G401 (cell line): ENCODE measurements at places on chromosomes 3 and 15. TPM values are rescaled to one million over a fixed set of nuclear protein-coding genes. Genes with fewer than 3 reads are reported as not detected.

GRCh38 chr3:21056293-21056692 lies 694.7 kb downstream of the ZNF385D start:
- no peak for DNase-seq

- DNase-seq = no peak
Measured at GRCh38 chr3:111669926-111670630, 74.9 kb upstream of the ZBED2 start.

- no peak for DNase-seq
Measured at GRCh38 chr3:133958071-133958805, 62.6 kb upstream of the RAB6B start.

CYP19A1 gene
- total RNA-seq = not detected in 2 replicates

DNA sequence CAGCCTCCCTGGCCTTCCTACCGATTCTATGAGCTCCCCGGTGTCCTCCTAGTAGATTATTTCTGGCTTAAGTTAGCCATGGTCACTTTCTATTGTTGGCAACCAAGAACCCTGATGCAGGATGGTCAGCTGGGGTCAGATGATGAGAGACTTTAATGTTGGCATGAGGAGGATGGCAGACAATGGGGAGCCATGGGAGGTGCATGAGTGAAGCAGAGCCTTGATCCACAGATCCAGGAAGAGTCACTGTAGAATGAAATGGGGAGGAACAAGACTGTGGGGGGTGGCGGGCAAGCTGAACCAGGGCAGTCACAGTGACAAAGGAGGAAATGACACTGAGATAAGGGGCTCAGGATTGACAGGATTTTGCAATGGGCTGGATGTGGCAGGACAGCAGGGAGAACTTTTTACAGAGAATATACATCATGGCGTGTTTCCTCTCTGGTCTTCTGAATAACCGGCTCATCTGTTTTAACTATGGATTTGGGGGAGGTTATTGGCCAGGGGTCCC lies 60.9 kb downstream of the RPLP1 start:
- no peak for DNase-seq

DNA sequence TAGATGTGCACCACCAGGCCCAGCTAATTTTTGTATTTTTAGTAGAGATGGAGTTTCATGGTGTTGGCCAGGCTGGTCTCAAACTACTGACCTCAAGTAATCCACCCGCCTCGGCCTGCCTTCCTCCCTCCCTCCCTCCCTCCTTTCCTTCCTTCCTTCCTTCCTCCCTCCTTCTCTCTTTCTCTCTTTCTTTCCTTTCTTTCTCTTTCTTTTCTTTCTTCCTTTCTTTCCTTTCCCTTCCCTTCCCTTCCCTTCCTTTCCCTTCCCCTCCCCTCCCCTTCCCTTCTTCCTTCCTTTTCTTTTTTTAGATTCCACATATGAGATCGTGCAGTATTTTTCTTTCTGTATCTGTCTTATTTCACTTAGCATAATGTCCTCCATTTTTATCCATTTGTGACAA lies 81.3 kb downstream of the FAM81A start:
- no peak for DNase-seq

- no peak for DNase-seq
Measured at GRCh38 chr3:128498127-128498626, 5.2 kb upstream of the GATA2 start.

GRCh38 chr15:80527961-80528360 lies 123.8 kb downstream of the ARNT2 start:
- no peak for DNase-seq

DNA sequence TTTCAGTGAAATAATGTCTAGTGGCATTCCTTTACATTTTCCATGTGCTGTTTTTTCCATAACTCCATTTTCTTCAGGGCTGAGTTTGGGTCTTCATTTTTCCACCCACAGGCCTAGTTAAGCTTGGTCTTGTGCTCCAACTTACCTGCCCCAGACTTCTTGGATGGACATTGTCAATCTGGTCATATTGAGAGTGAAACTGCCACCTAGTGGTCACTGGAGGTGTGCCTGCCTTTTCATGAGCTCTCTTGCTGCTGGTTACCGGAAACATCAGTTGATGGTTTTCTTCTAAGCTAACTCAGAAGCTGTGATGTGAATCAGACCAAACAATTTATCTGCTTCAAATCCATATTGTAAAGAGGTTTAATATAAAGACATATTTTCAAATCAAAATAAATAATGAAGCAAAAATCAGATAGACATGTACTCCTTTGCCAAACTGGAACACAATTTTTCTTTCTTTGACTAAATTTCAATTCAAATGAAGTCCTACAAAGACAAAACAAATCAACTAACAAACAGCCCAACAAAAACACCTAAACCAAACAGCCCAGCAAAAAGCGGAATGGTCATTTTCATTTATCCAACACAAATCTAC lies 135.1 kb upstream of the RASGRP1 start:
- DNase-seq = peak; percentile 77

STT3B gene
- total RNA-seq = 117 and 118 TPM in 2 replicates

DNA sequence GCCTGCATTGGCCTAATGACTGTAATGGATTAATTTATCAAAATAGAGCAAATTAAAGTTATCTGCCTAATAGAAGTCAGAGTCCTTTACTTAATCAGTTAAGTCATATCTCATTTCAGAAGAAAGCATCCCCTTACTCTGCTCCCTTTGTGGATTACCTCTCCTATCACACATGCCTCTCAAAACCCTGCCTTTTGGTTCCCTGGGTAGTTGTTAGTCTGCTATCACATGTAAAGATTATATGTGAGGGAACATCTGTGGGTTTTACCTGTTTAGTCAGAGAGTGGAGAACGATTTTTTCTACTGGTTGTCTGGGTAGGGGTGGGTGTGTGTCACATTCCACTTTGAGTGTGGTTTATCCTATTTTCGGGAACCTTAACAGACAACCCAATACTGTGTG lies 16.4 kb downstream of the UBE2E2 start:
- no peak for DNase-seq

NPAP1 gene
- not detected in 2 replicates for total RNA-seq

ANKRD34C gene
- total RNA-seq = not detected in 2 replicates

DNA sequence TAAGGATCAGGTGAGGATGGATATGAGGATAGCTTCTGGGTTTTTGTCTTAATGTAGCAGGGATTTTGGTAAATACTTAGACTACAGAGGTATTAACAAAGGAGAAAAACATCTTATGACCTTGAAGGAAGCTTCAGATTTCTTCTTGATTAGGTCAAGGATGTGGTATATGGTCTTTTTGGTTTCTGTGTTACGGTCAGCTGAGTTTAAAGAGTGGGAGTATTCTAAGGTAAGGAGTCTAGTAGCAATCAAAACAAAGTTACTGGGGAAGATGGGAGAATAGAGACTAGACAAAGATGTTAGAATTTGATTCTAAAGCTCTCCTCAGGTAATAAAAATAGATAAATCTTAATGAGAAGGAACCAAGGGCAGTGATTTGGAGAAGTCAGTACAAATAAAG lies 6.2 kb downstream of the HMG20A start:
- no peak for DNase-seq

DNA sequence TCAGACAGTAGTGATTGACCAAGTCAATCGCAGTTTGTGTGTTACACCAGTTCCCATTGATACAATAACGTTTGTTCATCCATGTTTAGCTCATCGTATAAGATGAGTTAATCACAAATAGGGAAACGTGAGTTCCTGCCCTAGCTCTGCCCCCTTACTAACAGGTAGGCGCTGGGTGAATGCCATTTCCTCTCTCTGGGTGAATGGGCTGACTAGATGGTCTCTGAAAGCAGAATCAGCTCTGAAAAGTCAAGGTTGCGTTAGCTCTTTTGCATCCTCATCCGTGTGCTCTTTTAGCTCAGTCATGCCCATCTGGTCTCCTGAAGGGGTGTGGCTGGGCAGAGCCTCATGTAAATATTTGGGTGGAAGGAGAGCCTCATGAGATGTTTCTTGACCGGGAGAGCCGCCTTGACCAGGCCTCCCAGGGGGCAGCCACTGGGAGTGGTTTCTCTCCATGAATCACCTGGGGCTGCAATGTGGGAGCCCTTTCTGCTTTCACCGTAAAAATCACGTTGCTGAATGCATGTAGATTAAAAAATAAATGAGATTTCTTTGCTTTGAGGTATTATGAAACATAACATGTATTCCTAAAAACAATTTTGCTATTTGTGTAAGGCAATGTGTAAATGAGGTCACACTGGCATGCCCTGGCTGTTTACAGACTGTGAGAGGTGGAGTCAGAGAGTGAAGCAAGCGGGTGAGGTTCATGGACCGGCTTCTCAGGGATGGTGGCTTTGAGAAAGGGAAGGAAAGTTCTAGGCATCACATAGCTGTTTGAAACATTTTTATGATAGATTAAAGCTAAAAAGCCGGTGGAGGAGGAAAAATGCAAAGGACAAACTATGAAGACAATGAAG lies 108.4 kb upstream of the RASGRP1 start:
- DNase-seq = no peak

GOLGA6B gene
- total RNA-seq = not detected in 2 replicates

DNA sequence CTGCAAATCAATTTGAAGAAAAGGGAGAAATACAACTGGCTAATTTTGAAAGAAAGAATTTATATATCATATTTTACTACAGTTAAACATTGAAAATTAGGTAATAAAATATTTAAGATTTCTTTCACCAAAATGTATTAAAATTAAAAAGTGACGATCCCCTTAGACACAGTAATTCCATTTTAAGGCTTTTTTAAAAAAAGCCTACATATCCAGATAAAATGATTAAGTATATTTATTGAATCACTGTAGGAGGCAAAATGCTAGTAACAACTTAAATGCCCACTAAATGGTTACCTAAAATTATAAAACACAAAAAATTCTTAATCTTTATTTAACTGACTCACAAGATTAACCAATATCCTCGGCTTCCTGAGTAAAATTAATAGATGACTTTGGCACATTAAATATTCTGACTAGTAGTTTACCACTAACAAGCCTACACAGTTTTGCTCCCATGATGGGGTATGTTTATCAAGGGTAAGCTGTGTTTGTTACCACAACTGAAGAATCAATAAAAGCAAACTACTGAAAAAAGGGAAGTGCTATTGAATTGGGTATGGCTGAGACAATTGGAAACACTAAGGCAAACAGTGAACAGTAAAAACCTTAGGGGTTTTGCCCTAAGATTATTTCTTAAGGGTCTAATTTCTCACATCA lies 28.4 kb downstream of the ANKRD28 start:
- no peak for DNase-seq

ANKUB1 gene
- not detected in 2 replicates for total RNA-seq

- no peak for DNase-seq
Measured at GRCh38 chr15:41934843-41935242, 37.5 kb downstream of the EHD4 start.

- no peak for DNase-seq
Measured at GRCh38 chr15:64622410-64623260, 152.8 kb downstream of the RBPMS2 start.

- no peak for DNase-seq
Measured at GRCh38 chr3:18216996-18217395, 208.1 kb downstream of the SATB1 start.

EPHB3 gene
- total RNA-seq = 2.8 and 3.9 TPM in 2 replicates
